NCI-H187 (cell line): ENCODE measurements at places on chromosomes 13 and 19.

DNA sequence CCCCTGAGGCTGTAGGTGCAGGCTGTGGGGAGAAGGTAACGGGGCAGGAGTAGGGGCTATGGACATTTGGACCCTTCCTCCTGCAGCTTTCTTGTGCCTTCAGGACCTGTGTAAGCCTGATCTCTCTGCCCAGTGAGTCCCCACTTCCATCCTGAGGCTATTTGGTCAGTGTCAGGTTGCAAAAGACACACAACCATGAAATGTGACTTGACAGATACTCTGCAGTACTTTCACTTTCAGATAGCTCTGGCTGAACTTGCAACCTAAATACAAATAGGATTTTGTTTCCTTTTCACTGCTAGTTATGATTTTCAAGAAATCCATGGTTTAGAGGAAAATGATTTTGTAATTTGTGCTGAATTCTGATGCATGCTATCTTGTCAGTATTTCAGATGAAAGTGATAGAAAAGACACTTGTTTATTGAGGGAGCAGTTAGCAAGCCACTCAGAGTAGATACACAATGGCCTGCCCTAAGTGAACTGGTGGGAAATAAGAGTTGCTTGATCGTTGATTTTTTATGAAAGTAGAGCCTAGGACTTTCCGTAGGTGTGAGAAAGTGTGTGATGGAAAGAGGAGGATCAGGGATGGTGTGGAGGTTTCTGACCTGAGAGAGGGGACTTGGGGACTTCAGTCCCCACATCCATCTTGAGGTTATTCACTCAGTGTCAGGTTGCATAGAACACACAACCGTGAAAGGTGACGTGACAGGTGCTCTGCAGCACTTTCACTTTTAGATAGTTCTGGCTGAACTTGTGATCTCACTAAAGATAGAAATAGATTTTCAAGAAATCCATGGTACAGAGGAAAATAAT, 18.1 kb upstream of the EID2 start:
- DNase-seq, result peak; percentile 87

DNA sequence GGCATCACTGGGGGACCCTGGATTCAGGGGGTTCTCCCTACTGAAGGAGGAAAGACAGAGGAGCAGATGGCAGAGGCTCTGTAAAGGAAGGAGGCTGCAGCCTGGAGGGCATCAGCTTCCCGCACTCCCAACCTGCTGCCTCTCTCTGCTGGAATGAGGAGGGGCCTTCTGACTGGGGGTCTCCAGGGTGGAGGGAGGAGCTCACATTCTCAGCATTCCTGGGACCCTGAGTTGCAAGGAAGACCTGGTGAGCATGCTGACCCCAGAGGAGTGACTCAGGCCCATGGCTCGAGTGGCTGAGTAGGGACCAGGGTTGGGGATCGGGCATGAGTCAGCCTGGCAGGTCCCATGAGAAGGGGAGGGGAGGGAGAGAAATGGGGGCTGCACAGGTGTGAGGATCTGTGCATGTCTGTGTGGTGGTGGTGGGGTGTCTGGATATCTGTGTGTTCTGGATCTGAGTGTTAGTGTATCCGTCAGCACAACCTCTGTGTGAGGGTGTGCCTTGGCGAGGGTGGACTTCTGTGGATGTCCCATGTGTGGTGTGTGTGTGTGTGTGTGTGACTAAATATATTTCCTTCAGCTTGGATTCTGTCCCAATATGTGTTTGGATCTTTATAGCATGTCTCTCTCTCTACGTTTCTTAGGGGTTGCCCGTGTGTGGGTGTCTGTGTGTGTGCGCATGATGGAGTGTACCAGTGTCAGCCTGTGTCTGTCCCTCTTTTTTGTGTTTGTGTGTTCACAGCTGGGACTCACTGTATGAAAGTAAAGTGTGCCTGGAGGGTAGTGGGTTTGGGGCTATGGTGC, 4.6 kb downstream of the AXL start:
- DNase-seq, result no peak

- no peak for DNase-seq
These were observed 986 bp downstream of the DGKH start for GRCh38 chr13:42049454-42049813.

DNA sequence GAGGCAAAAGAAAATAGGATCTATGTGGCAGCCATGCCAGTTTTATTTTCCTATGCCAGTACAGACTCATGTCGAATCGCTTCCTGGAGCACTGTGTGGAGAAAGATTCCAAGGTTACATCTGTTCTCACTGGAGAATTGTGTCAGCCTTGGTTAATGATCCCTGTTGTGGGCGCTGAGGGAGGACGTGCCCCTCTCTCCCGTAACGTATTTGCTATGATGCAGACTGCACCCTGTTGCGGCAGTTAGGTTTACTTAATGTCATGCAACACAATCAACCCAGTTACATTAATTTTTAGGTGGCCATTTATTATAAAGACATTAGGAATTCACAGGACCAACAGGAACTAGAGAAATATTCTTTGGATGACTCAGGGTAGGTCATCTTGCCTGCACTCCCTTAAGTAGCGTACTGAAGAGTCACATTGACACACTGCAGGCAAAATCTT, 892.9 kb downstream of the EFNB2 start:
- DNase-seq, result no peak

DNA sequence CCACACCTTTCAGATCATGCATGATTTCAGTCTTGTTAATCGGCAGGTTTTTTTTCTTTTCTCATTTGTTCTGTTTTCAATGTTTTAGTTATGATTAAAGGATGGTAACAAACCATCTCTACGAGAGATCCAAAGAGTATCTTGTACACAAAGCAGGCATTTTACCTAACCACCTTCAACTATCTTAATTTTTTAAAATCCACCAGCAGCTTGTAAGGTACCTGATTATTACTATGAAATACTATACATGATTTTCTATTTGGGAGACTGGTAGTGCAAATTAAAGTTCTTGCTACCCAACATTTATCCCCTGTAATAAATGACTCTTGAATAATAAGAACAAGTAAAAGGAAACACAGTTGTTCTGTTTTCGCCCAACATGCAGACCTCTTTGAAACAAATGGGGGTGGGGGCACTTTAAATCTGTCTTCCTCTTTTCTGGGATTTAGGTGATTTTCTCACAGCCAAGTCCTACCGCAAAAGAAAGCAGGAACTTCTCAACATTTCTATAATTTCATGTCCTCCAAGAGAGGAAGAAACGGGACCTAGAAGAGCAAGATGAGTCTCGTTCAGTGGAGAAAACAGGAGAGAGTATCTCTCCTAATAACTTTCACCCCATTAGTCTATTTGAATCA, 3.6 kb downstream of the POU4F1 start:
- DNase-seq, result no peak

DNA sequence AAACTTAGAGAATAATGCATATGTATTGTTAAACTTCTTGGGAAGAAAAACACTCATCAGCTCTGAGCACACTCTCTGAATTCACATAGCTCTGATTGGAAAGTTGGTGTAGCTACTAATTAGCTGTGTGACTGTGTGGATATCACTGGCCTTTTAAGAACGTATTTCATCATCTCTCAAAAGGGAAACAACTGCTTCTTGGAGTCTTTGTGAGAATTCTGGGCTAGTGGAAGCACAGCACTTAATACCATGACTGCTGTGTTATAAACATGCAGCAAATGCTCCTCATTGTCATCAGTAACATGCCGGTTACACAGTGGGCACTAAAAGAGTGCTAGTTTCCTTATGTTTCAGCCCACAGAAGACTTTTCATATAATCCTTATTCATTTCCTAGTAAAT, 220.9 kb upstream of the CSNK1A1L start:
- DNase-seq, result no peak

DNA sequence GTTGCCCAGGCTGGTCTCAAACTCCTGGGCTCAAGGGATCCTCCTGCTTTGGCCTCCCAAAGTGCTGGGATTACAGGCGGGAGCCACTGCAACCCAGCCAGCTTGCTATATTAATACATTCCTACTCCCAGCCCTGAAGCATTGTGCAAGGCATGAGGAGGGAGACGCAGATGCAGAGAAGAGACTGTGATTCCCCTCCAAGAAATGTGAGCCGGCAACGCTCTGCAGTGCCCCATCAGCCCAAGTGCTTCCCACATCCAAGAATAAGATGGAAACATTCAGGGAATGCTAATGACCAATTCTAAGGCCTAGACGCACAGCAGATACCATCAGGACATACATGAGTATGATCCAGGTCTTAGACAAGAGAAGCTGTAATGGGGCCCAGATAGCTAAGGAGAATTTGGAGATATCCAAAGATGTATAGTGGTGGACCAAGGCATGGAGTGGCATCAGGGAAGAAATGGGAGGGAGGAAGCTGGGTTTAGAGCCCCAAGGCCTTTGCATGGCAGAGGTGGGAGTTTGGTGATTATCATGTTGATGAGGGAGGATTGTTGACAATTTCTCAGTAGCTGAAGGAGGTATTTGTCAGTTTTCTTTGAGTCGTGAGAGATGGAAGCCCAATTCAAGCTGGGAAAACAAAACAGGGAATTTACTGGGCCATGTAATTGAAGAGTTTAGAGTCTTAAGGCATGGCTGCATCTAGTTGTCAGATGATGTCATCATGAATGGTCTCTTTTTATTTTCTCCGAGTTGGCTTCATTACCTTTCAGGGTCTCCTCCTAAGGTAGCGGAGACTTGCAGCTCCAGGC, 2.9 kb downstream of the PPM1N start:
- DNase-seq, result no peak

DNA sequence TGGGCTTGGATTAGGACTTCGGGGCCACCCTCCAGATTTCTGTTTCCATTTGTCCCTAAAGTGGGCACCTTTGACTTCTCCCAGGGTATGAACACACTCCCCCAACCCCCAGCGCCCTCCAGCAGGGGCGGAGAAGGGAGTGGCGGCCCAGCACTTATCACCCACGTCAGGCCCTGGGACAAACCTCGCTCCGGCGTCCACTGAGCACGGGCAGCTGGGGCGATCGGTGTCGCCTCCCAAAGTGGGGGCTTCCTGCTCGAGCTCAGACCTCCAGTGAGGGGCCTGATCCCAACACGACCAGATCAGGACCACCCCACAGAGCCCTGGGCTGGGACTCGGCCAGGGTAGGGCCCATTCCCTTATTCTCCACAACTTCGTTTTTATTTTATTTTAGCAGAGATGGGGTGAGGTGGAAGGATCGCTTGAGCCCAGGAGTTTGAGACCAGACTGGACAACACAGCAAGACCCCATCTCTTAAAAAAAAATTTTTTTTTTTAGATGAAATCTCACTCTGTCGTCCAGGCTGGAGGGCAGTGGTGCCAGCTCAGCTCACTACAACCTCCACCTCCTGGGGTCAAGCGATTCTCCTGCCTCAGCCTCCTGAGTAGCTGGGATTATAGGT, 3.7 kb upstream of the TCF3 start:
- no peak for DNase-seq

DNA sequence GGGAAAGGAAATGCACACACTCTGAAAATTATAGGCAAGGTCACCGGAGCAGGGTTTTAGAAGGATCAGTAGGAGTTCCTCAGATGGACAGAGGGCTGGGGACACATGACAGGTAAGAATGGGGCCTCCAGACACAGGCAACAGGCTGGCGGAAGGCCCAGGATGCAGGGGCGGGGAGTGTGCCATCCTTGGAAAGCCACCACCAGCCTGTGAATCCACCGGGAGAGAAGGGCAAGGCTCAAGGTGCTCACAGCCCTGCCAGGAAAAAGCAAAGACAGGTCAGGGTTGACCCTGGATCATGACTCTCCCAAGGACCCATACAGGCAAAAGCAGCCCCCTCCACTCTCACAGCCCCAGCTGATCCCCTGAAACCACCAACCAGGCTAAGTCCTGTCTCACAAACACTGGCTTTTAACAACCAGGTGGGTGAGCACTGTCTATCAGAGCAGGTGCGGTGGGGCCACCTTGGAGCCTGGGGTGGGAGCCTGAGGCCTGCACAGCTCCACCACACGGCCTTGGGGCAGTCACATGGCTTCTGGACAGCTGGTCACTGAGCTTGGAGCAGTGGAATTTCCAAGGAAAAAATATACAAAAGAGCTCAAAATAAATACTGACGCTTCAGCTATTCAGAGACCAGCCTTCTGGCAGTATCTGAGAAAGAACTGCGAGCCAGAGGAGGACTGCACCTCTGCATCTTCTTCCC, 35.2 kb upstream of the ISYNA1 start:
- no peak for DNase-seq

GRCh38 chr19:33374236-33374714, 766 bp downstream of the CEBPG start:
- DNase-seq, result no peak

DNA sequence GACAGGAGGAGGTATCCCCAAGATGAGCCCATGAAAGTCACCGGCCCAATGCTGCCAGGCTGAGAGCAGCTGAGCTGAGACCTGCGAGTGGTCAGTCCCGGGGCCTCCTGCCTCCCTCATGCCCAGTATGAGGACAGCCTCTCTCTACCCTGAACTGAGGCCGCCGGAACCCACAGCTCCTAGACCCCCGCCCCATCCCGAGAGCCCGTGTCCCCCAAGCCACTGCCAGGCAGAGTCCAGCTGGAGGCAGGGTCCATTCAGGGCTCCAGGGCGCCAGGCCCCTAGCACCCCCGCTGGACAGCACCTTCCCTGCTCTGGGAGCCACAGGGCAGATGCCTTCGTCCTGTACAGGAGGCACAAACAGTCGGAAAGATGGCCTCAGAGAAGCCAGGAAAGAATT, 38.7 kb downstream of the MLLT1 start:
- no peak for DNase-seq
